ENCODE measurements at places on chromosomes 16 and 17.

DNA sequence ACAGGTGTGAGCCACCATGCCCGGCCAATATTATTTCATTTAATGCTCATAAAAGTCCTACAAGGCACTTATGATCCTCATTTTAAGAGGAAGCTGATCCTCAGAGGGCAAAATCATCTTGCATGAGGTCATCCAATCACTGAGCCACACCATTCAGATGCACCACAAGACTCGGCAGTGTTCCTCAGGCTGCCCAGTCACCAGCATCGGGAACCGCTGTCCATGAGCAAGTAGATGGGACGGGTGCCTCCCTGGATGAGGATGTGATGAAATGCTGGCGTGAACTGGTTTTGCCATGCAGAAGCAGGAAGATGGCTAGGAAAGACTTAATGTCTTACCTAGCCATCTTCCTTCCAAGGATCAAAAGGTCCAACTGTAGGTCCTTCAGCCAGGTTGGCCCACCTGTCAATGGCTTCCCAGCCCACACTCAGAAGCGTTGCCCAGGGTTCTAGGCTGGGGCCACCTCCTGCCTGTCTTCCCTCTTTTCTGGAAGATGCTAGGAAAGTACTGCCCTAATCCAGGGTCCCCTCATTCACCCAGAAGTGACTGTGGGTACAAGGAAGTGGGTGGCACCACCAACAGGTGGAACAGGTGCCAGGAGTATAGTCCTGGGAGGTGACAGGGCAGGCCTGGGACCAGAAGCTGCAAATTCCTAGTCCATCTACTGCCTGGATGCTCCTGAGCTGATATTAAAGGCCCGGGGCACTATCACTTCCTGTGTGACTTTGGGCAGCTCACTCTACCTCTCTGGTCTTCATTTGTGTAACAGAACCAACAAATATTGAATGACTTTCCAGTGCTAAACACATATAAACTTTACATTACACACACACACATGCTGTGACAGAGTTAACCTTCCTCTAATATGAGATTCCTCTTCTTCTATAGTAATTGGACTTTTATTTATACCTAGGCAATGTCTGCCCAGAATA lies 32.2 kb upstream of the CRYBA1 start:
- DNase-seq = no peak

- DNase-seq = no peak
These were observed 87.6 kb downstream of the CFDP1 start for GRCh38 chr16:75345711-75346110.

- DNase-seq = no peak
These were observed 6.6 kb downstream of the TMEM114 start for GRCh38 chr16:8583732-8584131.

- peak; percentile 16 for DNase-seq
These were observed 193.6 kb downstream of the PARN start for GRCh38 chr16:14436401-14436955.

- no peak for DNase-seq
These were observed 68.6 kb downstream of the SDK2 start for GRCh38 chr17:73575470-73576221.

GRCh38 chr17:74442670-74443515 lies 11.0 kb downstream of the GPRC5C start:
- DNase-seq = no peak

GRCh38 chr17:75345514-75346167 lies 56.4 kb upstream of the SLC25A19 start:
- DNase-seq = peak; percentile 28

GRCh38 chr16:51144203-51144602 lies 6.9 kb downstream of the SALL1 start:
- no peak for DNase-seq

GRCh38 chr16:1193825-1194581 lies 31.1 kb downstream of the TPSG1 start:
- no peak for DNase-seq

- DNase-seq = peak; percentile 26
These were observed 12.4 kb downstream of the HDAC5 start for GRCh38 chr17:44110823-44111633.

GRCh38 chr17:74679374-74679773 lies 33.3 kb downstream of the CD300LF start:
- no peak for DNase-seq

GRCh38 chr16:11301645-11302501 lies 20.7 kb upstream of the PRM1 start:
- DNase-seq = no peak

GRCh38 chr17:78716814-78717393 lies 65.2 kb downstream of the CYTH1 start:
- DNase-seq = no peak

- no peak for DNase-seq
These were observed 38.5 kb downstream of the MPRIP start for GRCh38 chr17:17080781-17081180.

GRCh38 chr17:73061161-73061560 lies 31.3 kb downstream of the SLC39A11 start:
- no peak for DNase-seq

GRCh38 chr16:80210787-80211186 lies 330.0 kb upstream of the DYNLRB2 start:
- DNase-seq = no peak

DNA sequence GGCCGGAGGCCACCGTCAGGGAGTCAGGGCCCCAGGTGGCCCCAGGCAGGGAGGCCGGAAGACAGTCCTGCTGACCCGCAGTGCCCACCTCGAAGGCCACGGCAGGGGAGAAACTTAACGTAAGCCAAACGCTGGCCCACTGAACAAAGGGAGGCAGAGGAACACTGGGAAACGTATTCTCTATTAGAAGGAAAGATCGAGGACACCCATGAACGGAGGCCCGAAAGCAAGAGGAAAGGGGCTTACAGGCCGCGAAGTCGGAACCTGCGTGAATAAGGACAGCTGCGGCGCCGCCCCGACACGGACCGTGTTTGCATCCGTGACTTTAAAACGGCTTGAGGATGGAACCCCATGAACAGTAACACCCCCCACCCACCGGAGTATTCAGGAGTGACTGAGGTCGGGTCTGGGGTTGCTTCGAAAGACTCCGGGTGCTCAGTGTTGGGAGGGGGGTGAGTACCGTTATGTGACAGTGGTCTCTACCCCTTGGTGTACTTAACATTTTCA lies 102.4 kb upstream of the METRNL start:
- no peak for DNase-seq

- no peak for DNase-seq
These were observed 457.0 kb upstream of the CDH5 start for GRCh38 chr16:65909310-65910050.

DNA sequence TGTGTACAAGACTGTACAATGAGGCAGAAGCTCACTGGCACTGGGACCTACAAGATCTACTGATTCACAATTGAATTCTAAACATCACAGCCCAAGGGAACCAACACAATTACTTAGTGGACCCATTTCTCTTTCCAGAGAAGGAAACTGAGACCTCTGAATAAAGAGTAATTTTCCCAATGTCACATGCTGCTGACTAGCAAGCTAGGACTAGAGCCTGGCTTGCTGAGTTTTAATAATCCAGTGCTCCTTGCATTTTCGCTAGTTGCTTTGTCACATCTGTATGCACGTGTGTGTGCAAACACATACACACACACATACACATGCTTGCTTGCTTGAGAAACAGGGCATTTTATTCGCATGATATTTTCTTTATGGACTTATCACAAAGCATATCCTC lies 3.9 kb upstream of the LPO start:
- DNase-seq = no peak

DNA sequence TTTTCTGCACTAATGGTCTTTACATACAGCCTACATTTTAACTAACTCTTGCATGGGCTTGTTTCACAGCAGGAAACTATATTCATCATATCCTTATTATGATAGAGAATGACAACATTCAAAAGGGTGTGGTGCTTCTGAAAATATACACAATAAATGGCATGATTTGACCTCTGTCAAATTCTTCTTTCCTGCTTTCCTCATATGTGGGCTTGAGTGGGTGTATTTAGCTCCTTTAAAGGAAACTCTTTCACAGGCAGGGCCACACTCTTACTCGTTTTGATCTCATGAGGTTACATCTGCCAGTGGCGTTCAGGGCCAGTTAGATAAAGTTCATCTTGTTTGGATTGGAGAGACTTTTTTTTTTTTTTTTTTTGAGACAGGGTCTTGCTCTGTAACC lies 6.1 kb downstream of the SLC35G3 start:
- DNase-seq = no peak

DNA sequence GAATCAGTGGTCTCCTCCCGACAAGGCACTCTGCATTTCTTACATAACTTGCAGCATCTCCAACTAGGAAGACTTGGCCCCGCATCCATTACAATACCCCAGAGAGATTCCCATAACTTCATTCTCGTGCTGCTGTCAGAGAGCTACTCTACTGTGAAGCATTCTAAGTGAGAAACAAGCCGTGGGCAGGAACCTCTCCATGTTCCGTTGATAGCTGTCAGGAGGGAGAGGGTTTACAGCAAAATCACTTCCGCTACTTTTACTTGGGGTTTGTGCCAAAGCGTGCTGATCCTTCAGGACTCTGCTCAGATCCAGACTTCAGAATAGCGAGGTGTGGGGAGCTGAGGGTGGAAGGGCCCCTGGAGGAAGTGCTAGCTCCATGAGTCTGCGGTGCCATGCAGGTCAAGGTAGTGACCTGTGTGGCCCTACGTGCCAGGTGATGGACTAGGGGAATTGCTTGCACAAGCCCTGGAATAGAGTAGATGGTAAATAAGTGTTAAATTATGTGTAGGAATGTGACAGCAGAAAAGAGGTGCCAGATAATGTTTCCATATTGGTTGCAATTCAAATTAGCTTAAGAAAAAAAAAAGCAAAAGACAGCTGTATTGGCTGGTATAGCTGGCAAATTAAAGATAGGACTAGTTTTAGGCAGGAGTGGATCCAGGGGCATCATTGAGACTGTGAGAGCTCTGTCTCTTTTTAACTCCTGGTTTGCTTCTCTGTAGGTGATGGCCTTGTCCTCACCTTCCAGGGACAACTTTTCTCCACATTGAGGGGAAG lies 358.5 kb upstream of the ERCC4 start:
- DNase-seq = no peak

- DNase-seq = no peak
These were observed 38.8 kb downstream of the RPGRIP1L start for GRCh38 chr16:53664724-53665345.

GRCh38 chr16:4909825-4910224 lies 27.1 kb downstream of the PPL start:
- DNase-seq = no peak
